CD4-positive, alpha-beta T cell treated with Interleukin-17A for 4 hours (primary cell): ENCODE measurements at places on chromosomes 3 and 15.

DNA sequence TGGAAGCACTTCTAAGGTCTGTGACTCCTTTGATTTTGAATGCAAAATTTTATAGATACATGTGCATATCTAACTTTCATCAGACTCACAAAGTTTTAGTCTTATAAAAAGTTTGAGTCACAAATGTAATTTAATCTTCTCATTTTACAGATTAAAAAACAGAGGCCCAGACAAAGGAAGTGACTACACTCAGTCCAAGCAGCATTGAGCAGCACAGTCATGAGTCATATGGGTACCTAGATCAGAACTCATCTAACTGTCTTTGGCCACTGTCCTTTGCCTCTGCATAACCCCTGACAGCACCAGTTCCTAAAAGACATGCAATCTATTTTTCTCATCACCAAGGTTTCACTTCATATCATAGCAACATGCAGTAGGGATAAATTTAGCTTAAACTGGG, 210.7 kb upstream of the KCNH8 start:
- DNase-seq: no peak

- no peak for DNase-seq
These were observed 29.9 kb downstream of the CRABP1 start for GRCh38 chr15:78370013-78370412.

DNA sequence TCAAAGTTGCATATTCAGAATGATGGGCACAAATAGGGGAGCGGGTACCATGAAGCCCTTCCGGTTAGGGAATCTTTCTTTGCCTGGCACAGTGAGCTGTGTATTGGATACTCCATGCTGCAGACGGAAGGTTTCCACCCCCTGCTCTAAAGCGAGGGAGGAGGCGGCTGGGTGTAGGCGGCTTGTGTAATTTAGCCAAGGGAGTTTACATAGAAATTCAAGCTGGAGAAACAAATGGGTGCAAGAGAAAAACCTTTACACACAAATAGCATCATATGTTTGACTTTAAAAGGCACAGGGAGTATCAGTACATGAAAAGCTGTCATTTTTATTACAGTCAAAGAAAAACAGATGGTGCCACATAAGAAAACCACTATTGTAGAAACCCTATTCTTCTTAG, 59.3 kb upstream of the ADCY5 start:
- no peak for DNase-seq

GRCh38 chr3:69410301-69410700, 24.4 kb upstream of the FRMD4B start:
- peak; percentile 66 for DNase-seq

GRCh38 chr3:128775906-128776542, 50.0 kb downstream of the RAB7A start:
- DNase-seq: no peak
